Panc1 (cell line): ENCODE measurements at places on chromosomes 12 and 14.

GRCh38 chr12:104230304-104231095 is 14.9 kb downstream of the TXNRD1 start:
- DNase-seq: no peak
- H3K27me3 ChIP-seq: no peaks in the 10 kb centered on the region
- H3K4me1 ChIP-seq: no peaks in the 10 kb centered on the region
- H3K36me3 ChIP-seq: no peaks in the 10 kb centered on the region
- H3K4me3 ChIP-seq: no peak overlapping the region

DNA sequence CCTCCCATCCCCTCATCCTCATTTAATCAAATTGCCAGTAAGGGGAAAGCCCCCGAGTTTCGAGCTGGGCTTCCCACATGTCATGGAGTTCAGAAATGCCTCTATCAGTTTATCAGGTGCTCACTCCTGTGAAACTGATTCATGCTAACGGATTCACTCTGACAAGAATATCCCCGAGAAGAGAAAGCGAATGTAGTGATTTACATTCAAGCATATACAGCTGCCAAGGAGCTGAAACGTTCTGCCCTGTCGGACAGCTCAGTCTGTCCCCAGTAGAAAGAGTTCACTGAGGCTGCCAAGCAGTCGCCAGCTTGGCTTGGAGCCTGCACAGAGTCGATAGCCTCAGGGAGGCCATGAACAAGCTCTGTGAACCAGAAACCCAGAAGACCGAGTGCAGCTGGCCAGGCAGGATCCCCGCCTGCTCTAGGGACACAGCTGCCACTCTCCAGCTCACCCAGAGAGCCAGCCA is 88.4 kb downstream of the TMCC3 start:
- peaks cover 4% of the 10 kb centered on the region; the same call in 1 of the 2 replicates for H3K4me1 ChIP-seq
- no peak overlapping the region for H3K4me3 ChIP-seq
- no peaks in the 10 kb centered on the region for H3K36me3 ChIP-seq
- no peak overlapping the region for H3K27ac ChIP-seq
- H3K27me3 ChIP-seq: peaks cover 2% of the 10 kb centered on the region; the same call in 1 of the 2 replicates

GRCh38 chr12:1605129-1606020 is 11.0 kb upstream of the FBXL14 start:
- peaks cover 33% of the 10 kb centered on the region for H3K4me1 ChIP-seq
- DNase-seq: peak; percentile 68
- peak overlapping the region; percentile 32 for H3K4me3 ChIP-seq

GRCh38 chr12:12474931-12475795 is 87.5 kb downstream of the DUSP16 start:
- no peak overlapping the region for H3K4me3 ChIP-seq
- DNase-seq: no peak
- peaks cover 2% of the 10 kb centered on the region; the same call in 1 of the 2 replicates for H3K36me3 ChIP-seq
- no peaks in the 10 kb centered on the region for H3K4me1 ChIP-seq
- H3K27me3 ChIP-seq: no peaks in the 10 kb centered on the region
